ENCODE measurements at places on chromosomes 1 and 21. TPM values are rescaled to one million over a fixed set of nuclear protein-coding genes. Genes with fewer than 3 reads are reported as not detected.

DNA sequence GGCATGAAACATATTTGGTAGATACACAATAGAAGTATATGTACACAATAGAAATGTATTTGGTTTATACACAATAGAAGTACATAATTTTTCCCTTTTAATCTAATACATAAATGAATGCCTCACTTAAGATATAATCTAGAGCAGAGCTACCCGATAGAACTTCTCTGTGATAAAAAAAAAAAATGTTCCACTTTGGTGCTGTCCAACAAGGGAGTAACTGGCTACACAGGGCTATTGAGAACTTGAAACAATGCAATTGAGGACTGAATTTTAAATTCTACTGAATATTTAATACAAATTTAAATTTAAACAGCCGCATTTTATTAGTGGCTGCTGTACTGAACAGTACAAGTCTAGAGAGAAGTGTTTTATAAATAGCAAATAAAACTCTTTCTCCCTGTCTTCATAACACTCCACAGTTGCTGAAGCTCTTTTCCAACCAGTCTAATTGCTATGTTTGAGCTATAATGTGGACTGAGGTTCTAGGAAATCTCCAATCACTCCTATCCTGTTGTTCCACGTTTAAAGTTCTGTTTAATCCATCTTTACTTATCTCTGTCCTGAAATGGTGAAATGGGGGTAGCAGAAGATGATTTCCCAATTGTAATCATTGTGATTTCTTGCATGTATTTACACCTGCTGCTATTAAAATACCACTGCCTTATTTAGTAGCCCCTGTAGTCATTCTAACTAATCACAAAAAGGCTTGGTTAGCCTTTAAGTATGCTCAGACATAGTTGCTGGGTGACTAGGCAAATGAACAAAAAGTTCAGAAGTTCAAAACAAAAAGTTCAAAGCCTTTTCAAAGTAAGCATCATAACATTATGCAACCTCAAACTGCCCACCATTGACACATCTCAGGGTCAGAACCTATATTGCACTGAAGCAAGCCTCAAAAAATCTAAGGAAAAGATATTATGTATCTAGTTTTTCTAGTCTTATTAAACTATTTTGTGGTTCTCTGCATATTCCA lies 192.3 kb upstream of the C1orf87 start:
- no peak for DNase-seq

GRCh38 chr21:33428669-33429068 lies 25.5 kb downstream of the IFNGR2 start:
- no peak for DNase-seq

DNA sequence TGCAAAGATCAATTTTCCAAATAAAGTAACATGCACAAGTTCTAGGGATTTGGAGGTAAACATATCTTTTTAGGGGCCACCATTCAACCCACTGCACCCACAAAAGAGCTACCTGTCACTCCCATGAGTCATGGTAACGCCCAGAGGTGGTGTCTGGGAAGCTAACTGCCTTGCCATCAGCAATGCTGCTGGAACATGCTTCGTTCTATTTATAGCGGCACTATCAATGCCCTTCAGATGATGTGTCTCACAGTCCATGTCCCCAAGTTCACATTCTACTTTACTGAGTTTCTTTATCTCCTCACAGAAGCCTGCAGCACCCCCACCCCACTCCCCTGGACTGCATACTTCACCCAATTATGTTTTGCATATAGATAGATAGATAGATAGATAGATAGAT lies 95.4 kb downstream of the LPAR3 start:
- DNase-seq, result no peak

Gene LMX1A
- not detected for total RNA-seq

DNA sequence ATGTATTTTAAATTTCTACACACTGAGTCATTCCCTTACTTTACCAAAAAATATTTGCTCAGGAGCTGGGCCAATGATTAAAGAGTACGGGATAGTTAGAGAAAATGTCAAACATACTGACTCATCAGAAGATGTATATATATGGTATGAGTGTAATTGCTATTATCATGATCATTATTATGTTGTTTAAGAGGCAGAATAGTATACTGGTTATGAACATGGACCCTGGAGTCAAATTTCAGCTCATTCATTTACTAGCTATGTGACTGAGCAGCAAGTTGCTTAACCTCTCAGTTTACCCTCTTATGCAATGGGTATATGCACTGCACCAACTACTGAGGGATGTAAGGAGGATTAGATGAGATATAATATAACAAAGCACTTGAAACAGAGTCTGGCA lies 41.2 kb upstream of the USH2A start:
- DNase-seq, result no peak

Gene AK4
- total RNA-seq, result 11.6 TPM

- no peak for DNase-seq
Measured at GRCh38 chr1:85360730-85361493, 84.5 kb upstream of the BCL10 start.

- no peak for DNase-seq
Measured at GRCh38 chr1:29744684-29745490, 508.6 kb downstream of the PTPRU start.

- DNase-seq, result no peak
Measured at GRCh38 chr1:89035080-89035479, 12.4 kb upstream of the GBP3 start.

Gene NEK2
- 1.1 TPM for total RNA-seq

Gene CFHR5
- under 0.01 TPM for total RNA-seq

DNA sequence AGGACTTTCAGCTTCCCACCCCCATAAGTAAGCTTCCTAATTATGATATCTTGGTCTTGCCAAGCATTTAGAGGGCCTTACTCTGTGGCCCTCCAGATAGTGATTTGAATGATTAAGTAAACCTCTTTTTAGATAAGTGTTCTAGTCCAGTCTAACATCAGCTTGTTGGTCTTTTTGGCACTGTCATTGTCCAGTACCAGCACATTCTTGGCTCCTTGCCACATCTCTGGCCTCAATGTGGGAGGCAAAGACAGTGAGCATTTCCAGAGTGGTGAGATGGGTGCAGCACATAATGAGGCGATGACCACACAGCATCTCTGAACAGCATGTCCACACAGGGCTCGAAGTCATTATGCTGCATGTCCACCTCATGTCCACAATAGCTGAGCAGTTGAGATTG lies 6.1 kb downstream of the CAPZA1 start:
- no peak for DNase-seq

DNA sequence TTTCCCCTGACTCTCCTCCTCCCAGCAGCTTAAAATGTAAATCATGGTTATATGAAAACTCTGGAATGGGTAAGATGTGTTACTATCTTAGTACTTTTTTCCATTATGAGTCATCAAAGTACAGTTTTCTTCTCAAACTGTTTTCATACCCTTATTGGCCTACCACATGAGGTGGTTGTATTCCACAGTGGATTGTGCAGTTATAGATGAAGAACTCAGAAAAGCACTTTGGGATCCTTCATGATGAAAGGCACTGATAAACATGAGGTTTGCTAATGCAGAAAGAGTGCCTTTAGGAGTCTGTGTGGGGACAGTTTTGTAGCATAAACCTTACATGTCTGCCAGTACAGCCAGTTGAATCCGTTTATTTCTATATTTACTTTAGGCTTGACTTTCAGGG lies 32.0 kb upstream of the MYOCOS start:
- no peak for DNase-seq

GRCh38 chr1:191438979-191439378 lies 719.3 kb upstream of the RGS18 start:
- no peak for DNase-seq

GRCh38 chr1:159071970-159072582 lies 4.5 kb downstream of the AIM2 start:
- DNase-seq, result peak; percentile 57

DNA sequence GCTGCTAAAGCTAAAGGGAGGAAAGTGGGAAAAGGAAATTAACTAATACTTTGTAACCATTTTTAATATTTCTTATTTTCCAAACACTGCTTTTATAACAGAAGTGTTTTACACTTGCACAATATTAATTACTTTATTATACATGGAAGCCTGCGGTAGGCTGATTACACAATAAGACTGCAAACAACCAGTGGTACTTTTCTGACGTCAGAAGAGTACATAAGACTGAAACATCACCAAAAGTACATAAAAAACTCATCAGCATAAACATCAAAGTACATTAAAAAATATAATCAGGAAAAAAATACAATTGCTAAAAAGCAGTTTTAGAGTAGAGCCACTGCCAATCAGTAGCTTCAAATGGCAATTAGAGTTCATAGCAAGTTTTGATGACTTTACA lies 4.6 kb downstream of the ZNF281 start:
- DNase-seq, result no peak

Gene AADACL4
- total RNA-seq, result not detected

DNA sequence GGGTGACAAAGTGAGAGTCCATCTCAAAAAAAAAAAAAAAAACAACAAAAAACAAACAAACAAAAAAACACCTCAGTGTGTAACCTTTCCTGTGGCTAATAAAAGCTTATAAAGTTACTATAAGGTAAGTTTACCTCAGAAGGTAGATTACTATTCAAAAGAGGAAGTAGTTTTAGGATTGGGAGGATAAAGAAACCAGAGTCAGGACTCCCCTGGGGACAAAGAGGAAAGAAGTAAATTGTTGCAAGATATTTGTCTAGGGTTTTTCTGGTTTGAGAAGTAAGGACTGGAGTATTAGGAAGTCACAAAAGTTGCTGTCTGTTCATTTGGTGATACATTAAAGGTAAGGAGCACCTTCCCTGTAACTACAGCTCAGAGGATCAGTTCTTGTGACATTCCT lies 23.8 kb upstream of the CENPF start:
- no peak for DNase-seq

Measured in hematopoietic multipotent progenitor cell (in vitro differentiated cells).